PC-3 (cell line): ENCODE measurements at places on chromosomes 12 and 14. TPM values are rescaled to one million over a fixed set of nuclear protein-coding genes. Genes with fewer than 3 reads are reported as not detected.

NOXRED1 gene
- total RNA-seq: 0.33 and 0.46 TPM in 2 replicates

PDZRN4 gene
- total RNA-seq: not detected in 2 replicates

KCNH3 gene
- 0.07 and 0.12 TPM in 2 replicates for total RNA-seq

ENTPD5 gene
- total RNA-seq: 7.9 and 11.2 TPM in 2 replicates

PZP gene
- total RNA-seq: not detected in 2 replicates

DTX1 gene
- not detected in 2 replicates for total RNA-seq

CMA1 gene
- not detected in 2 replicates for total RNA-seq

TAS2R50 gene
- 0.29 and 1.5 TPM in 2 replicates for total RNA-seq

LAG3 gene
- 0.40 and 0.58 TPM in 2 replicates for total RNA-seq

MIPOL1 gene
- total RNA-seq: 14.2 and 22.5 TPM in 2 replicates

PRB4 gene
- not detected in 2 replicates for total RNA-seq

PGF gene
- 0.26 and 1.5 TPM in 2 replicates for total RNA-seq

NAV3 gene
- 1.6 and 6.8 TPM in 2 replicates for total RNA-seq

OR4N5 gene
- not detected in 2 replicates for total RNA-seq

PMEL gene
- total RNA-seq: 0.35 and 2.0 TPM in 2 replicates

NELL2 gene
- total RNA-seq: 0.80 TPM in 1 of 2 replicates, not detected in the other

NANOG gene
- not detected in 2 replicates for total RNA-seq

PPP1CC gene
- 202 and 204 TPM in 2 replicates for total RNA-seq

NTF3 gene
- not detected in 2 replicates for total RNA-seq

NRXN3 gene
- 1.1 and 1.7 TPM in 2 replicates for total RNA-seq

B4GALNT3 gene
- 3.7 and 5.0 TPM in 2 replicates for total RNA-seq

CFAP251 gene
- 3.2 and 11.5 TPM in 2 replicates for total RNA-seq

P2RX2 gene
- not detected in 2 replicates for total RNA-seq

EVL gene
- total RNA-seq: 26.5 and 31.7 TPM in 2 replicates

CD69 gene
- total RNA-seq: 0.75 TPM in 1 of 2 replicates, not detected in the other

PPHLN1 gene
- total RNA-seq: 67.6 and 82.0 TPM in 2 replicates

HOXC4 gene
- 1.8 and 2.6 TPM in 2 replicates for total RNA-seq

STX2 gene
- total RNA-seq: 18.2 and 24.0 TPM in 2 replicates

WBP11 gene
- 20.0 and 21.4 TPM in 2 replicates for total RNA-seq

CIROP gene
- not detected in 2 replicates for total RNA-seq

CLEC4A gene
- total RNA-seq: 0.51 TPM in 1 of 2 replicates, not detected in the other

ACOT4 gene
- 3.9 and 5.1 TPM in 2 replicates for total RNA-seq

GUCY2C gene
- total RNA-seq: not detected in 2 replicates

NID2 gene
- total RNA-seq: 2.5 and 3.1 TPM in 2 replicates

COA8 gene
- 52.7 and 62.3 TPM in 2 replicates for total RNA-seq

SDS gene
- total RNA-seq: not detected in 2 replicates

SLC38A4 gene
- not detected in 2 replicates for total RNA-seq

C1S gene
- total RNA-seq: 2.1 and 2.9 TPM in 2 replicates

NEK9 gene
- total RNA-seq: 29.6 and 44.5 TPM in 2 replicates

PCNX1 gene
- total RNA-seq: 21.5 and 23.3 TPM in 2 replicates

SLC10A1 gene
- total RNA-seq: not detected in 2 replicates

TSPAN19 gene
- total RNA-seq: not detected in 2 replicates

RPS29 gene
- total RNA-seq: 1,420 and 1,912 TPM in 2 replicates

LRRC43 gene
- 0.66 TPM in 1 of 2 replicates, not detected in the other for total RNA-seq

KLRK1 gene
- total RNA-seq: not detected in 2 replicates
